Suppressor macrophage treated with lipopolysaccharide for 1 hour (primary cell): ENCODE measurements at places on chromosomes 6 and 20.

GRCh38 chr6:39840781-39841180 lies 48.6 kb downstream of the DAAM2 start:
- no peak for DNase-seq

- no peak for DNase-seq
Observed at GRCh38 chr6:9437836-9438235, 977.0 kb downstream of the TFAP2A start.

GRCh38 chr20:45138561-45139300 lies 14.5 kb upstream of the WFDC12 start:
- peak; percentile 79 for DNase-seq

DNA sequence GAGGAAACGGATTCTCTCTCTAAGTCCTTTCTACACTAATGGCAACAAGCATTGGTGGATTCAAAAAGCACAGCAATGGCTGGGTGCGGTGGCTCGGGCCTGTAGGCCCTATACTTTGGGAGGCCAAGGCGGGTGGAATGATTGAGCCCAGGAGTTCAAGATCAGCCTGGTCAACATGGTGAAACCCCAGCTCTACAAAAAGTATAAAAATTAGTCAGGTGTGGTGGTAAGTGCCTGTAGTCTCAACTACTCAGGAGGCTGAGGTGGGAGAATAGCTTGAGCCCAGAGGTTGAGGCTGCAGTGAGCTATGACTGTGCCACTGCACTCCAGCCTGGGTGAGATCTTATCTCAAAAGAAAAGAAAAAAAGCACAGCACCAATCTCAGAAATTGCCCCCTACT lies 19.3 kb downstream of the PAQR8 start:
- DNase-seq = no peak

- peak; percentile 13 for DNase-seq
Observed at GRCh38 chr6:107070686-107071085, 42.7 kb downstream of the MTRES1 start.

DNA sequence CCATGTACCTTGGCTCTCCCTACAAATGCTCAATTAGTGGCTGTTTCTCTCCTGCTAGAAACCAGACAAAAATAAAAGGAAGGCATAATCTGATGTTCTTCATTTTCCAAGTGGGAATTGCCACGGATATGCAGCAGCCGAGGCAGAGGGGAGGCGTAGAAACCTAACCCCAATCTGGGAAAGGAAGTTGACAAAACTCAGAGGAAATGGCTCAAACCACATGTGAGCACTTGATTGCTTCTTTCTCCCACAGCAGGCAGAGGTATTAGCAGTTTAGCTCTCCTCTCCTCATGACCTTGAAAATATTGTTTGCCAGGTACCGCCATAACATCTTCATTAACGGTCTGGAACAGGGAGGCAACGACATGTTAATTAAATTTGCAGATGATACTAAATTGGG lies 3.8 kb upstream of the MLN start:
- peak; percentile 36 for DNase-seq

- no peak for DNase-seq
Observed at GRCh38 chr6:69090132-69090531, 455.1 kb downstream of the ADGRB3 start.

GRCh38 chr6:111485342-111485741 lies 2.3 kb upstream of the REV3L start:
- DNase-seq = no peak

- DNase-seq = peak; percentile 86
Observed at GRCh38 chr20:2451939-2452732, 18.5 kb downstream of the SNRPB start.

GRCh38 chr6:91523511-91523910 lies 936.6 kb upstream of the MAP3K7 start:
- no peak for DNase-seq
